ENCODE measurements at places on chromosomes 2 and 18. TPM values are rescaled to one million over a fixed set of nuclear protein-coding genes. Genes with fewer than 3 reads are reported as not detected.

The CHN1 gene
- 23.7 TPM for total RNA-seq

The DDX18 gene
- total RNA-seq: 49.4 TPM

The EVX2 gene
- not detected for total RNA-seq

The C2orf15 gene
- total RNA-seq: 0.26 TPM

GRCh38 chr18:39489431-39489830 lies 1923.8 kb upstream of the CELF4 start:
- DNase-seq: no peak

GRCh38 chr18:5840547-5840946 lies 54.8 kb downstream of the TMEM200C start:
- no peak for DNase-seq

GRCh38 chr2:108552566-108552965 lies 18.3 kb downstream of the LIMS1 start:
- no peak for DNase-seq

- no peak for DNase-seq
These were observed 22.7 kb downstream of the KLHL23 start for GRCh38 chr2:169756342-169756741.

DNA sequence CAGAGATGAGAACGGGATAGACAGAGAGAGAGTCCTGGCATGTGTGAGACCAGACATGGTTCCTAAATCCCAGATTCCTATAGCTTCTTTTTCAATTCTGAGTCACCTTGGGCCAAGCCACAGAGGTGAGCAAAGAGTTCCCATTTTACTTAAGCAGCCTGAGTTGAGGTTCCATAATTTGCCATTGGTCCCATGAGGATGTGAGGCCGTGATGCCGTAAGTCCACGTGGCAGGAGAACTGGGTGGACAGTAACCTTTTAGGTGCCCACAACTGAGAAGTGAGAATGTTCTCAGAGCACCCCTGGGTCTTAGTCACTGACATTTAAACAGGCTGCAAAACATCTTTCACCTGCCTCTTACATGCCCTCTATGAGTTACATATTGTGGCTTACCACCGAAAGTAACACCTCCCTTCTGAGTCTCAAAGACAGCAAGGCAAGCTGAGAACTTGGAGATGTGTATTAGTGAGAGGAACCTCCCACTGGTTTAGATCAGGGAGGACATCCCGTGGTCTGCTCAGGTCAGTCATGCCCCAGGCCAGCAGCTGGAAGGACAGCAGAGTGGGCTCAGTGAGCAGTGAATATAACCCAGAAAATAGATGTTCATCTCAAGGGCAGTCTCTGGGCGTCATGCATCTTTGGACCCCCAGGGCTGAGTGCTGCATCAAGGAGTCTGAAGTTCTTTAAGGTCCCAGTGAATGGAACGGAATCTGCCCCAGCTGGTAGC lies 127.9 kb upstream of the LGALSL start:
- no peak for DNase-seq

All from osteocyte (in vitro differentiated cells).